ENCODE measurements at places on chromosomes 6 and 20.

GRCh38 chr6:18577491-18577890 is 190.3 kb downstream of the RNF144B start:
- no peak for DNase-seq

- no peak for DNase-seq
Measured at GRCh38 chr6:166361077-166361429, 18.7 kb upstream of the SFT2D1 start.

- DNase-seq, result no peak
Measured at GRCh38 chr20:32655903-32656512, 17.7 kb downstream of the C20orf203 start.

DNA sequence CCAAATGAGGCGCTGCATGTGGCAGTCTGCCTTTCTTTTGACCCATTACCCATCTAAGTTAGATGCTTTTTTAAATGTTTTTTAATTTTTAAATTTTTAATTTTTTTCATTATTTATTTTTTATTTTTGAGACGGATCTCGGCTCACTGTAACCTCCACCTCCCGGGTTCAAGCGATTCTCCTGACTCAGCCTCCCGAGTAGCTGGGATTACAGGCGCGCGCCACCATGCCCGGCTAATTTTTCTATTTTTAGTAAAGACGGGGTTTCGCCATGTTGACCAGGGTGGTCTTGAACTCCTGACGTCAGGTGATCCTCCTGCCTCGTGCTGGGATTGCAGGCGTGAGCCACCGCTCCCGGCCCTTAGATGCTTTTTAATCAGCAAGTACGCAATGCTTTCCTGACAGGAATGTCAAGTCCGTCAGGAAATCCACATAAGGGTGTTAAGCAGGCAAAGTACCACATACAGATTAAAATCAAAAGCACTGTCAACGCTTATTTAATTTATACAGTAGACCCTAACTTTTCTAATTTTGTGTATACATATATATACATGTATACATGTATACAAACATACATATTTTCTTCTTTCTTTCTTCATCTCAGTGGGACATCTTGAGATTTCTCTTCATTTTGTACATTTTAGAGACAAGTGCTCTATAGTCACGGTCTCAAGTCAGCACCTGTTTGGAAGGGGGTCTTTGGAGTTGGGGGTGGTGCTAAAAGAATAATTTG is 995 bp upstream of the GSTA4 start:
- DNase-seq, result no peak

- DNase-seq, result no peak
Measured at GRCh38 chr6:73145690-73146089, 79.6 kb downstream of the KHDC1L start.

- no peak for DNase-seq
Measured at GRCh38 chr20:24962510-24962909, 13.4 kb downstream of the CST7 start.

- DNase-seq, result no peak
Measured at GRCh38 chr20:59004493-59004762, 2.6 kb downstream of the CTSZ start.

DNA sequence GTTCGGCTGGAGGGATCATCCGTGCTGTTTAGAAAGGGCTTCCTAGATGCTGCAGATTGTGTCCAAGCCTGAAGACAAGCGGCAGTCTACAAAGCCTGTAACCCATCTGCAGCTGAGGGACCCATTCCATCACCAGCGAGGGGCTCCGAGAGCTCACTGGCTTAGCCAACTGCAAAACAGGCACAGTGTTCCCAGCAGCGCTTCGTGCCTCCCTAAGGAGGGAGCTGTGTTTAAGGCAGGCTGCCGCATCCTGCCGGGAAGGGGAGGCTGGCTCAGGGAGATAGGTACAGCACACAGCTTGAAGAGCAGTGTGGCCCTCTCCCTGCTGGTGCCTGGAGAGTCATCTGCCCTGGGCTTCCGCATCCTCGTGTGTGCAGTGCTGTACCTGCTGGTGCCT is 32.4 kb downstream of the DUSP22 start:
- DNase-seq, result no peak

DNA sequence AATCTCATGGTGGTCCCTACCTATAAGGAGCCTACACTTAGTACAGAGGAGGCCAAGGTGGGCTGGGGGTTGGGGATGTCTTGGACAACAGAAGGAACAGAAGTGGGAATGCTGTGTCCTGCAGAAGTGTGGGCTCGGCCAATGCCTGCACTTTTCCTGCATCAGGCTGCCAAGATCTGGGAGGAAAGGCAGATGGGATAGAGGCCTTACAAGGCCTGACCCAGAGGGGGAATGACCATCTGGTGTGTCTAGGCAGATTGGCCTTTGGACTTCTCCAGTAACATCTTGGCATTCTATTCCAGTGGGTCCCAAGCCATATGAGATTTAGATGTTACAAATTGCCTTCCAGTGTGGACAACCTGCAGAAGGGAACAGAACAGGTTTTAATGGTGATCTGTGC is 124.7 kb upstream of the GPR6 start:
- no peak for DNase-seq

DNA sequence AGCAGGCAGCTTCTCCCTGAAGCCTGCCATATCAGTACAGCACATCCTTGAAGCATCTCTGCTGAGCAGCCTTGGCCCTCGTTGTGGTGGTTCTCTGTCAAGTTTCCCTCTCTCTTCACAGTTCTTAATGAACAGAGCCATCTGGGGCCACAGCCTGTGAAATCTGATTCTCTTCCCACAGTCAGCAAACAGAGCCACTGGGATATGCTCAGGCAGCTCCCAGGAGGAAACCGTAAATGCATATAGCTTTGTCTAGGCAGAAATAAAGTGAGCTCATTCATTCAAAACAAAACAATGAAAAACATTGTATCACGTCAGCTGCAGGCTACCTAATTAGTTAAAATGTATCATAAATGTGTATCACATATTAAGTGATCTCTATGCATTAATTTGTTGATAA is 80.3 kb downstream of the TBC1D7 start:
- peak; percentile 63 for DNase-seq

DNA sequence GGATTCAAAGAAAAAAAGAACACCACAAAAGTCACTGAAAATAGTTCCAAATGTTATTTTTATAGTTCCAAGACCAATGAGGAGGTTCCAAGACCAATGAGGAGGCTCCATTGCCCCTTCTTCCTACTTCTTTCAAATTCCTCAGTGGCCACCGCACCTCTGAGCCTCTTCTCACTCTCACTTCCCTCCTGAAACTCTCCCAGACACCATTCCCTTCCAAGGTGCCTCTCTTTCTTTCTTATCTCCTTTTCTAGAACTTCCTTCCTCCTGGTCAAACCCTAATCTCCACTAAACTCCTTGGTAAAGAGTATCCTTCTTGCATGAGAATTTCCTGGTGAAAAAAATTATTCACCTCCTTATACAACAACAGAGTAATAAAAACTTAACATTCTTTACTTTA is 20.4 kb upstream of the MCUR1 start:
- DNase-seq, result no peak
